ENCODE measurements at places on chromosomes 6 and 20. TPM values are rescaled to one million over a fixed set of nuclear protein-coding genes. Genes with fewer than 3 reads are reported as not detected.

Gene FGD2
- polyA plus RNA-seq = not detected

Gene ARFGEF3
- 10.4 TPM for polyA plus RNA-seq

Gene ESR1
- 0.95 TPM for polyA plus RNA-seq

Gene HS3ST5
- 11.5 TPM for polyA plus RNA-seq

Gene RMND1
- polyA plus RNA-seq = 23.7 TPM

Gene PGM3
- polyA plus RNA-seq = 27.4 TPM

Gene CNR1
- 25.1 TPM for polyA plus RNA-seq

Gene ZKSCAN8
- 4.5 TPM for polyA plus RNA-seq

Gene IFT52
- 11.9 TPM for polyA plus RNA-seq

Gene BTNL2
- not detected for polyA plus RNA-seq

Gene COL12A1
- polyA plus RNA-seq = 2.8 TPM

Gene TFAP2C
- not detected for polyA plus RNA-seq

Gene TMEM242
- 119 TPM for polyA plus RNA-seq

Gene LPIN3
- not detected for polyA plus RNA-seq

Gene IPCEF1
- 0.80 TPM for polyA plus RNA-seq

Gene PI16
- not detected for polyA plus RNA-seq

Gene ZC3H12D
- not detected for polyA plus RNA-seq

Gene C20orf204
- not detected for polyA plus RNA-seq

Gene TSPO2
- polyA plus RNA-seq = not detected

Gene ZDHHC14
- 114 TPM for polyA plus RNA-seq

Gene NR2E1
- polyA plus RNA-seq = not detected

Gene CDSN
- not detected for polyA plus RNA-seq

Gene PKIB
- 177 TPM for polyA plus RNA-seq

Gene COL9A1
- polyA plus RNA-seq = 2.4 TPM
